ENCODE measurements at places on chromosomes 3 and 15.

- DNase-seq = no peak
Measured at GRCh38 chr3:131602011-131602779, 99.4 kb upstream of the MRPL3 start.

DNA sequence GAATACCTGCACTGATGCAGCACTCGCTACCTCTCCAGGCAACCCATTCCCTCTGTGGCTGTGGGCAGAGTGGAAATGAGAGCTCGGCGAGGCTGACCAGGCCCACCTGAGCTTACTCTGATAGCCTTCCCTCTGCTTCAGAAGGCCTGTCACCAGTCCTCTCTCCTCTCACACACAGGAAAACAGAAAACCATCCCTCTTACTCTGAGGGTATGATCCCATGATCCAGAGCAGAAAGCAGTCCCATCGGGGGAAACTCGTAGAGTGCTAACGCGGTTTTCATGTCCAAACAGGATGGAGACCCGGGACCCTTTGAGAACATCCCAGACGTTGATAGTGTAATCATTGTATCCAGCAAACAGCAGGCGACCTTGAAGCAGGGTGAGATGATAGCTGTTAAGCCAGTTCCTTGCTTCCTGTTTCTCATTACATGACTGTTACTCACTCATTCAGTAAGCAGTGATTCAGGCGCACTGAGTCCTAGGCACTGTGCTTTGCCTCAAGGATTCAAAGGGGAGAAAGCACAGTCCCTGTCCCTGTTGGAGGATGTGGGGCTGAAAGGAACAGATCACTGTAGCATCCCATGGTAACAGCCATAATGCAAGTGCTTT, 11.8 kb upstream of the BCL2L10 start:
- no peak for DNase-seq

GRCh38 chr3:52218454-52218853, 7.0 kb downstream of the TLR9 start:
- DNase-seq = no peak

- DNase-seq = peak; percentile 36
Measured at GRCh38 chr3:185851046-185851445, 26.2 kb upstream of the IGF2BP2 start.

- DNase-seq = no peak
Measured at GRCh38 chr15:41987246-41987924, 15.0 kb upstream of the EHD4 start.

GRCh38 chr3:119598410-119599098, 869 bp downstream of the PLA1A start:
- DNase-seq = no peak

Data from fibroblast of mammary gland (primary cell).